Stimulated activated CD8-positive, alpha-beta memory T cell treated with anti-CD3 and anti-CD28 coated beads, Interleukin-4, amount 100 ng/mL, for 1 hour (primary cell): ENCODE measurements at places on chromosomes 1 and 21.

DNA sequence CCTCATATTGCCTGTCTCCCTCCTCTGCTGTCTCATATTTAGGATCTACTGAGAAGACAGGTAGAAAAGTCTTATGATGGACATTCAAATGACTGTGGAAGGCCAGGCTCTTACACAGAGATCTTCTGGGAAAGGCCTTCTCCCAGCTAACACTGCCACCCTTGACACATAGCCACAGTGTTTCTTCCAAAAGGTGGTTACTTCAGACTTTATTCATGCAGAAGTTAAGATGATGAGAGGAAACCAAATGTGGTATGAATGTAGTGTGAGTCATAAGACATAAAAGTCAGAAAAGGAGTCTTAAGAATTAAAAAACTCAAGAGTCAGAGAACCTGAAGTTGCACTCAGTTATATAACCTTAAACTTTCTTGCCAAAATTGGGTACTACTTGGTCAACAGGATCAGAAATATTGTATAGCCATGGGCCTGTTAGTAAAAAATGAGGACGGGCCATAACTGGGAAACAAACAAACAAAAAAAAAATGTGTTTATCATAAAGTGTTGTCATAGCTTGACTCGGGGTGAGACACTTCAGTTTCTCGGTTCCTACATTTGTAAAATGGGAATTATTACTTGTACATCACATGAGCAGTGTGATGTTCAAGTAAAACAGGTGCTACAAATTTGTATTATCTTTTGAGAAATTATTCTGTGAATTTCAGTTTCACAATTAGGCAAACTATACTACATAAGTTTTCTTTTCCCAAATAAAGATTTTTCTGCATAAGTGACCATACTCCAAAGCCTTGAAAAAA, 1.2 kb upstream of the DENND1B start:
- no peak for DNase-seq

GRCh38 chr1:186943891-186944686, 115.3 kb downstream of the PLA2G4A start:
- DNase-seq, result no peak

DNA sequence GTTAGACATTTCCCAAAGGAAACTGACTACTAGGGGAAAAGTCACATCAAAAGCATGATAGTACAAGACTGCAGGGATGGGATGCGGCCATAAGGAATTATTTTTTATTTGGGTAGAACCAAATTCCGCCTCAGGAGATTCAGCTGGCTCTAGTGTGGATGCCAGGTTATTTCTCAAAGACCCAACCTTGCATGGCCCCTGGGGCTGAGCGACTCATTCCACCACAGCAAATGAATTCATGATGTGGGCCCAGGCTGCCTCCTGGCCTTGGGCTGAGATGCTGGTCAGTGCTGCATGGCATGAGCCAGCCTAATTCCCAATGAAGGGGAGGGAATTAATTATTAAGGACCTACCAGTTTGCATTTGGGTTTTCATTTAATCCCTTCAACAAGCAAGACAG, 11.8 kb downstream of the TMEM35B start:
- DNase-seq, result no peak

DNA sequence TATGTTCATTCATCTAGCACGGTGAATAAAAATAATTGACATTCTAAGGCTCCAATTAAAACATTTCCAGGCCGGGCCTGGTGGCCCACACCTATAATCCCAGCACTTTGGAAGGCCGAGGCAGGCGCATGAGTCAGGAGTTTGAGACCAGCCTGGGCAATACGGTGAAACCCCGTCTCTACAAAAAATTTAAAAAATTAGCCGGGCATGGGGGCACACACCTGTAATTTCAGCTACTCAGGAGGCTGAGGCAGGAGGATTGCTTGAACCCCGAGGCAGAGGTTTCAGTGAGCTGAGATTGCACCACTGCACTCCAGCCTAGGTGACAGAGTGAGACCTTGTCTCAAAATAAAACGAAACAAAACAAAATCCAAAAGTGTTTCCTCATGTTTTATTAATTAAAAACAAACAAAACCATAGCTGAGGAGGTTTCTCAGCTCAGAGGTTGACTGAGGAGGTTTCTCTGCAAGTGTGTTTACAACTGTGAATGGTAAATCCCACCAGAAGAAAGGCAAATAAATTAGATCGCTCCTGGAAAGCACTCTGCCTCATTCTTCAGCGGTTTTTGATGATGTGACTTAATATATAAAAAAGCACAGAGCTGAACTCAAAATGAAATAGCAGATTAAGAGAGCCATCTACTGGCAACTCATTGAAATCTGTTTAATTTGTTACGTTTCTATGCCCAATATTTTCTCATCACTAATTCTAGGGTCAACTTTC, 37.7 kb upstream of the ATG4C start:
- DNase-seq, result no peak

DNA sequence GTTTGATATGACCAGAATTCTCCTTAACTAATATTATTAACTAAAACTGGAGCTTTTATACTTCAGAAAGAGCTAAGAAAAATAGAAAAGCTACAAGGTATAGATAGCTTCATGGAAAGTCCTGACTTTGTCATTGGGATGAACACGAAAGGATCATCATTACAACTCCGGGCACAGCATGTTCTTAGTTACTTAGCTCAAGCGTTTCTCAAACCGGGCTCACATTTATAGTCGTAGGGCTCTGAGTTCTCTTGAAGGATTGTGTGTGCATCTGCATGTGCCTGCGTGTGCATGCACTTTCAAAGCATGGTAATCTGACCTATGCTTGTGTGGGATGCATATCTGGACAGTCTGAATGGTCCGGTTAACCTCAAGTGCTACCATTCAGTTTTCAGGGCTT, 20.4 kb upstream of the MAP10 start:
- no peak for DNase-seq

DNA sequence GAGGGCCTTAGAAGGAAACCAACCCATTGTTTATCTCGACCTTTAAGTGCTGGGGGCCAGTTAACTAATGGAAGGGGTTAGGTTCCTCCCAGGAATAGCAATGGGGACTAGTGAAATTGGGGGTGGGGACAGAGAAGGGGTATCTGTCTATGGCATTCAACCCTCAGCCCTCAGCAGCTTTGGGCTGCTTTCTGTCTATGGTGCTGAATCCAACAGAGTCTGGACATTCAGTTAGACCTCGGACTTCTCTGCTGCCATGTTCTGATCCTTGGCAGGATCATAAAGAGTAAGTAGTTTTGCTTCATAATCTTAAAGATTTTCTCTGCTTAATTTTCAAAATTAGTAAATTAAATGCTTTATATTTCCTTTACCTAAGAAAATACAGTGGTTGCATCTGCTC, 2.6 kb upstream of the EPHA10 start:
- no peak for DNase-seq

DNA sequence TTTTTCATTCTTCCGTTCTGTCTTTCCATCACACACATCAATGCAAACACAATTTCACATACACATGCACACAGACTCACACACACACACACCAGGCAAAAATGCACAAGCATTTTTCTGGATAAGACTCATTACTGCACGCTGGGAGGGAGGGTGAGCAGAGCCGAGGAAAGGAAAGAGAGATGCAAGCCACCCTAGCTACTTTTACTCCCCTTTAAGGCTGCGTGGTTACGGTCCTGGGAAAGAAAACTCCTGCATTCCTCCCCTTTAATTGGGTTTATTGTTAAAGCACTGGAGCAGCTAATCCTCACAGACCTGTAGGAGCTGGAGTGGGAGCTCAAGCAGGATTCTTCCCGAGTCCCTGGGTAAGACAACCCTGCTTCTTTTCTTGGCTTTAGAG, at the start of gene CAMK1G:
Gene CAMK1G (plus strand): TSS at position 307 of the 400 bp plus-strand sequence. CDS start 11,270 bp downstream, outside the sequence.
- no peak for DNase-seq
